ENCODE measurements at places on chromosomes 5 and 9. TPM values are rescaled to one million over a fixed set of nuclear protein-coding genes. Genes with fewer than 3 reads are reported as not detected.

OLFM1 gene
- 13.3 TPM for total RNA-seq

DNA sequence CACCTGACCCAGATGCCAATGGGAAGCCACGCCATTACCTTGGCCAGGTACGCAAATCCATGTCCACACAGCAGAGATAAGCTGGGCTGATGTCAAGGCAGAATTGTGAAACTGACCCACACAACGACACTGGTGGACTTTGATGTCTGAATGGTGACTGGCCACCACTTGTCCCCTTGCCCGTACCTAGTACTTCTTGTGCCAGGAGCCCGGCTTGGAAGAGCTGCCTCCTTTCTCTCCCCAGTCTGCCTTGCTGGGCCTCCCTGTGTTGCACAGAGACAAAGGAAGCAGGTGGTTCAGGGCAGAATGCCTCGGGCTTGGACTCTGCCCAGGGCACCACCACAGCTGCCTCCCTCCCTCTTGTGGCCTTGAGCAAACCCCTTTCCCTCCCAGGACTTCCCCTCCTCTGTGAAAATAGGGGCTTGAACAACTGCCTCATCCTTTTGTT lies 23.3 kb downstream of the PTGES2 start:
- H3K4me3 ChIP-seq, result no peak overlapping the region
- DNase-seq, result no peak
- peaks cover 64% of the 10 kb centered on the region for H3K36me3 ChIP-seq
- H3K27me3 ChIP-seq, result no peaks in the 10 kb centered on the region
- no peak overlapping the region for H3K27ac ChIP-seq

- no peaks in the 10 kb centered on the region for H3K36me3 ChIP-seq
- no peaks in the 10 kb centered on the region for H3K27me3 ChIP-seq
- H3K4me1 ChIP-seq, result no peaks in the 10 kb centered on the region
These were observed 291.9 kb upstream of the PDE4D start for GRCh38 chr5:60185231-60186099.

DNA sequence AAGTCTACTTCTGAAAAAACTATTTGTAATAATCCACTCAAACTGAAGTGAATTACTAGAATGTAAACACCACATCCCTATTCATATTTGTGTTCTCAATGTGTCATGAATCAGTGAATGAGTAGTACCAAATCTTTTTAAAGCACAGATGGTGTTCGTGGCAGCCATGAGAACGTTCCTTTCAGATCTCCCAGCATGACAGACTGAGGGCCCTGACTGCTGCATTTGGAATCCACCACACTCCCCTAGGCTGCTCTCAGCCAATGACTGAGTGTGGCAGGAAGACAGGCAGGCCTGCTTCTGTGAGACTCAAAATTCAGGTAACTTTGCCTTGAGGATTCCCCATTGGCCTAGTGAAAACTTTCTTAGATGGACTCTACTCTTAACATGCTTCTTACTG lies 10.9 kb upstream of the JMY start:
- no peaks in the 10 kb centered on the region for H3K36me3 ChIP-seq
- no peaks in the 10 kb centered on the region for H3K4me1 ChIP-seq
- H3K27me3 ChIP-seq, result no peaks in the 10 kb centered on the region
- no peak overlapping the region for H3K4me3 ChIP-seq

P4HA2 gene
- 35.2 TPM for total RNA-seq

GRCh38 chr9:35748242-35748857 lies 678 bp downstream of the GBA2 start:
- peaks cover 17% of the 10 kb centered on the region for H3K36me3 ChIP-seq
- no peaks in the 10 kb centered on the region for H3K4me1 ChIP-seq
- peak overlapping the region; percentile 87 for H3K4me3 ChIP-seq
- DNase-seq, result no peak

DNA sequence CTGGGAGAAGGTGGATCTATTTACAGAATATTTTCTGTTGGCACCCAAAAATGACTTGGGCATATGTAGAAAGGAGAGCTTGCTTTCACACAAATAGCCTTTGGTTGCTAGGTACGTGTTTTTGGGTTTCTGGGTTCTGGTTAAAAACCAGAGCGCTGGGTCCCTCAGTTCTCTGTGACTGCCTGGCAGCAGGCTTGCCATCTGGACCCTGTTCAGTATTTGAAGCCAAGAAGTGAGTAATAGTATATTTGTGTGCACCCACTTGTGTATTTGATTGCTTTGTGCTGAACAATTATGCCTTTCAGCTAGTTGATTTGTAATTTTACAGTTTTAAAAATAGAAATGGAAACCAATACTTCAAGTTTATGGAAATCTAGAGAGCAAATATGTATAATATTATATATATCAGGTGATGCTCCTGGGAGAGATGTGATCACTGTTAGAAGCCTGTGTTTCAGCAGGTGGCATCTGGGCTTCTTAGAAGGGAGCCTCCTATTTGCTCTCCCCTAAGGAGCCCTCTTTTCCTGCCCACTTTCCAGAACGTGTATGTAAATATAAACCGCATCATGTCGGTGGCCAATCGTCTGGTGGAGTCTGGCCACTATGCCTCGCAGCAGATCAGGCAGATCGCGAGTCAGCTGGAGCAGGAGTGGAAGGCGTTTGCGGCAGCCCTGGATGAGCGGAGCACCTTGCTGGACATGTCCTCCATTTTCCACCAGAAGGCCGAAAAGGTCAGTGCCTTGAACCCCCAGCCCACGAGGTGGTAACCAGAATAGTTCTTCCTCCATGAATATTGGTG lies 153.6 kb downstream of the TRIO start:
- H3K36me3 ChIP-seq, result peaks cover 6% of the 10 kb centered on the region
- DNase-seq, result no peak
- H3K27me3 ChIP-seq, result no peaks in the 10 kb centered on the region
- no peak overlapping the region for H3K27ac ChIP-seq
- peaks cover 11% of the 10 kb centered on the region for H3K4me1 ChIP-seq
- no peak overlapping the region for H3K4me3 ChIP-seq

GRCh38 chr5:75054134-75054930 lies 2.0 kb upstream of the GCNT4 start:
- peak overlapping the region; percentile 53 for H3K4me3 ChIP-seq
- no peaks in the 10 kb centered on the region for H3K27me3 ChIP-seq
- H3K27ac ChIP-seq, result peak overlapping the region; percentile 94
- peaks cover 33% of the 10 kb centered on the region for H3K4me1 ChIP-seq
- H3K36me3 ChIP-seq, result no peaks in the 10 kb centered on the region

GRCh38 chr9:126503333-126504085 lies 110.2 kb upstream of the LMX1B start:
- peak; percentile 61 for DNase-seq
- H3K27me3 ChIP-seq, result no peaks in the 10 kb centered on the region
- peaks cover 26% of the 10 kb centered on the region for H3K4me1 ChIP-seq
- H3K27ac ChIP-seq, result no peak overlapping the region

DNA sequence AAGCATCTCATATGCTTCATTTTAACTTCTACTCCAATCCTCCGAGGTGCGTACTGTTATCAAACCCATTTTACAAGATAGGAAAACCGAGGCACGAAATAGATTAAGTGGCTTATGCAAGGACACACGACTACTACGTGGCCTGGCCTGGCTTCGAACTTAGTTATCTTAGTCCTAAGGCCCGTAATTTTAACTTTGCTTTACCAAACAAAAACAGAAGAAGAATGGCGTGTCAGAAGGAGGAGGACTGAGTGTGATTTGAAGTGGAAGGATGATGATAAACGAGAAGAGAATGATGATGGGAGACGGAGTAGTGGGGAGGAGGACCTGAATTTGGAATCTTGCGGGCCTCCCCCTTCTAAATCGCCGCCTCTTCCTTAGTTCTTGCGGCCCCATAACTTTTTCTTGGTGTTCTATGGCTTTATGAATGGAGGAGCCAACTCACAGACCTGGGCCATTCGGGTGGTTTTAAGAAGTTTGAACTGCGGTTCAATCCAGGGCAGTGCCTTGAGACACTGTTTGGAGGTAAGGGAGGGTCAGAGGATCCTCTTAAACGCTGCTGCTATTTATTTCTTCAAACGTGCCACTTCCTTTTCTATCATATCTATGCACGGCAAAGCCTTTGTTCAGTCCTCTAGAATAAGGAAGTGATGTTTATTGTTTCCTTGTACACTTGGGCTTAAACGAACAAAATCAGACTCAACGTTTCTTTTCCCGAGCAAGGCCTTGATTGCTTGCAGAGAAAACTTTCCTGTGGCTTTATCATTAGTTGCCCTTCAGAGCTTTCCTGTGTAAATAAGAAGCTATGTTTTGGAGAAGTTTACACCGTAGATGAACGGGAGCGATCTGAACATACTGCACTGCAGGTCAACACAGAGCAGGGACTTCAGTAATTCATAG lies 795 bp downstream of the CNOT8 start:
- no peaks in the 10 kb centered on the region for H3K36me3 ChIP-seq
- H3K27ac ChIP-seq, result peak overlapping the region; percentile 99
- H3K27me3 ChIP-seq, result no peaks in the 10 kb centered on the region
- peak overlapping the region; percentile 83 for H3K4me3 ChIP-seq

ZNF608 gene
- total RNA-seq, result 27.7 TPM

DNA sequence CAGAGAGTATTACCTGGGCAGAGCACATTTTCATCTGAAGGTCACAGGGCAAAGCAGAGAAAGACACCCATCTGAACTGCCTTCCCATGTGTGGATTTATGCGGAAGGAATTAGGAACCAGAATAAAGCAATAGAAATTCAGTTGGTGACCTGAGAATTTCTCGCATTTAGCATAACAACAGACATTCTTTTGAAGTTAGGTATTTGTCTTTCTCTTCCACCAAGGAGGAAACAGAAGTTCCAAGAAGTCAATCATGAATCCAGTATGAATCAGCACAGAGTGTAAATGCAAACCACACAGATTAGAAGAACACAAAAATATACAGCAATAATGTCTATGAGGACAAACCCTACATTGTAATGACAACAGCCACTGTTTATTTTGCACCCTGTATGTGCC lies 515.2 kb upstream of the BRINP1 start:
- no peak overlapping the region for H3K4me3 ChIP-seq
- H3K4me1 ChIP-seq, result no peaks in the 10 kb centered on the region
- no peak for DNase-seq
- no peaks in the 10 kb centered on the region for H3K36me3 ChIP-seq
- no peaks in the 10 kb centered on the region for H3K27me3 ChIP-seq

GRCh38 chr5:32276173-32276853 lies 36.4 kb downstream of the MTMR12 start:
- DNase-seq, result no peak
- H3K4me1 ChIP-seq, result peaks cover 22% of the 10 kb centered on the region
- peak overlapping the region; percentile 35 for H3K27ac ChIP-seq
- no peak overlapping the region for H3K4me3 ChIP-seq

- no peaks in the 10 kb centered on the region for H3K27me3 ChIP-seq
- peaks cover 33% of the 10 kb centered on the region for H3K4me1 ChIP-seq
- H3K27ac ChIP-seq, result no peak overlapping the region
- no peak for DNase-seq
- H3K36me3 ChIP-seq, result no peaks in the 10 kb centered on the region
These were observed 13.4 kb downstream of the PTCH1 start for GRCh38 chr9:95503369-95503768.

EGFLAM gene
- total RNA-seq, result 3.1 TPM

SLC6A18 gene
- total RNA-seq, result not detected

- DNase-seq, result no peak
- no peak overlapping the region for H3K4me3 ChIP-seq
- no peaks in the 10 kb centered on the region for H3K4me1 ChIP-seq
These were observed 445.3 kb downstream of the DMRT2 start for GRCh38 chr9:1495282-1496030.

- no peak for DNase-seq
- H3K36me3 ChIP-seq, result no peaks in the 10 kb centered on the region
- H3K27ac ChIP-seq, result no peak overlapping the region
- no peaks in the 10 kb centered on the region for H3K4me1 ChIP-seq
- H3K27me3 ChIP-seq, result no peaks in the 10 kb centered on the region
- no peak overlapping the region for H3K4me3 ChIP-seq
These were observed 147.5 kb upstream of the FGF10 start for GRCh38 chr5:44536650-44537260.

DNA sequence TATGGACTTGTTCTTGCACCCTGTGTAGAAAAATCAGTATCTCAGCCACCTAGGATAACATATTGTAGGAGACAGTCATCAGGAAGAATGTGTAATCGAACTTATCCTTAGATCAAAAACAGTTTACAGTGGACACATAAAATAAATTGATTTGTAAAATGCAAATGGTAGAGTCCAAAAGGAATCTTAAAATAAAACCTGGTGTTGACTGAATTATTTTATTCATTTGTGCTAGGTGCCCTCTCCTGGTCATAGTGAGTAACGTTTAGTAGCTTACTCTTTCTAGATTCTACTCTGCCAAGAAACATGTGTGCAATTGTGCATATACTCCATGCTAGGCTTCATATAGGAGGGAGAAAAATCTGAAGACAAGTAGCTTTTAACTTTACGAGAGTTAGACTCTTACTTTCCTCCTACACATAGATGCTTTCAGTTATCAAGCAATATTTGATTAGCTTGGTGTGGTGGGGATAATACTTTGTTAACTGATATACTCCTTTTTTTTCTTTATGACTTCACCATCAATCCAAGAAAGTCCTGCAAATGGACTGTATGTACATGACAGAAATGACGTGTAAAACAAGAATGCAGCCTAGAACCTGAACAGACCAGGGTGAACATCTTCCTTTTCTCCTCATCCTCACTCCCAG lies 23.7 kb upstream of the LOX start:
- no peak for DNase-seq
- H3K4me3 ChIP-seq, result no peak overlapping the region
- H3K27ac ChIP-seq, result no peak overlapping the region
- H3K27me3 ChIP-seq, result no peaks in the 10 kb centered on the region
- H3K4me1 ChIP-seq, result no peaks in the 10 kb centered on the region

- DNase-seq, result no peak
- no peaks in the 10 kb centered on the region for H3K4me1 ChIP-seq
- no peaks in the 10 kb centered on the region for H3K27me3 ChIP-seq
- no peak overlapping the region for H3K4me3 ChIP-seq
These were observed 12.3 kb downstream of the IFNA21 start for GRCh38 chr9:21154018-21154608.

GABRP gene
- total RNA-seq, result not detected

OTULINL gene
- total RNA-seq, result 5.7 TPM

PLAC8L1 gene
- not detected for total RNA-seq

HRH2 gene
- total RNA-seq, result 1.1 TPM

DNA sequence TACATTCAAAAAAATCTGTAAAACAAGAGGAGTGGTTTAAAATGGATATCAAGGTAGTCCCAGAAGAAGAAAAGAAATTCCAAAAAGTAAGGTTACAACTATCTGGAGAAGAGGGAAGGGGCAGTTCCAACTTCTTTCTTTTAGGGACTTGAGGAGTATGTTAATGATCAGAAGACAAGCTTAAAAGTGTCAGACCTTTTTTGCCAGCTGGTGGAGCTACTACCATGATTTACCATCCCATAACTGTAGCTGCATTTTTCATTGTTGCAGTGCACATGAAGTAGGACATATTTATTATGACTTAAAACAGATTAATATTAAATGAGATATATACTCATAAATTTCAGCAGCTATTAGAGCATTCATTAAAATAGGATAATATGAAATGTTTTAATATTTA lies 158.5 kb upstream of the RGS7BP start:
- no peak overlapping the region for H3K4me3 ChIP-seq
- H3K4me1 ChIP-seq, result no peaks in the 10 kb centered on the region
- no peaks in the 10 kb centered on the region for H3K36me3 ChIP-seq
- H3K27me3 ChIP-seq, result no peaks in the 10 kb centered on the region

DNA sequence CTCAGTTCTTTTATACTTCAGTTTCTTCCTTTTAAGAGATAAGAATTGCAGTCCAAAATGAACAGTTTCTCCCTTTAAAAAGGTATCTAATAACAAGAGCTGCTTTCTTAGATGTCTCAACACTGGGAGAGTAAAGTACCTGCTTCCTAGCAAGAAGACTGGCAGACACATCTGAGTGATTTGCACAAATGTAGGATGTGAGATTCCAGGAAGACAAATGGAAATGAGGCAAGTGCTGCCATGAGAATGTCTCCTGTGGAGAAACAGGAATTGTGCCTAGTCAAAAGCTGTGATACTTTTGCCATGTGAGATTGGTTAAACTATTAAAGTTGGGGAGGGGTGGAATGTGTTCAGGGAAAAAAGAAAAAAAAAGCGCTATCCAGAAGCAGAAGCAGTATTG lies 159.1 kb downstream of the HTR1A start:
- no peaks in the 10 kb centered on the region for H3K4me1 ChIP-seq
- H3K27me3 ChIP-seq, result no peaks in the 10 kb centered on the region
- H3K27ac ChIP-seq, result no peak overlapping the region
- no peaks in the 10 kb centered on the region for H3K36me3 ChIP-seq

STC2 gene
- 28.2 TPM for total RNA-seq
